ENCODE measurements at places on chromosomes 6 and 20.

GRCh38 chr6:38783443-38784228 is 68.5 kb downstream of the DNAH8 start:
- DNase-seq = no peak

DNA sequence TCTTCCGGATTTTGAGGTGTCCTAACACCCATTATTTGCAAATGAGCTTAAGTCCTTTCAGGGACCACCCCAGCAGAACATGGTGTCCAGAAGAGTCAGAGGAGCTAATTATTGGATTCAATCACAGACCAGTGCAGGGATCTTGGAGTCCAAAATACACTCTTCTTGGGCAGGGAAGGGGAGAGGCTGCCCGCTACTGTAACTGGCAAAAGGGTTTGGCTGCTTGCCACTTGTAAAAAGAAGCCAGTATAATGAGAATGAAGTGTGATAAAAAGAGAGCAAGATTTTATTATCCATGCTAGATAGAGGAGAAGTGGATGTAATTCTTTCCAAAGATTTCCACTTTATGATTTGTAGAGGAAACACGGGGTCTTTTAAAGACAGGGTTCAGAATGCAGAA is 19.3 kb downstream of the SPINT3 start:
- no peak for DNase-seq

GRCh38 chr6:14925699-14926026 is 320.2 kb upstream of the JARID2 start:
- DNase-seq = no peak

GRCh38 chr6:144062786-144063185 is 32.6 kb downstream of the SF3B5 start:
- no peak for DNase-seq

GRCh38 chr20:63915471-63915870 is 20.5 kb downstream of the DNAJC5 start:
- DNase-seq = no peak

- DNase-seq = no peak
These were observed 115.2 kb downstream of the UTRN start for GRCh38 chr6:144400321-144400720.

- DNase-seq = no peak
These were observed 1.2 kb downstream of the HBS1L start for GRCh38 chr6:135053406-135053805.

DNA sequence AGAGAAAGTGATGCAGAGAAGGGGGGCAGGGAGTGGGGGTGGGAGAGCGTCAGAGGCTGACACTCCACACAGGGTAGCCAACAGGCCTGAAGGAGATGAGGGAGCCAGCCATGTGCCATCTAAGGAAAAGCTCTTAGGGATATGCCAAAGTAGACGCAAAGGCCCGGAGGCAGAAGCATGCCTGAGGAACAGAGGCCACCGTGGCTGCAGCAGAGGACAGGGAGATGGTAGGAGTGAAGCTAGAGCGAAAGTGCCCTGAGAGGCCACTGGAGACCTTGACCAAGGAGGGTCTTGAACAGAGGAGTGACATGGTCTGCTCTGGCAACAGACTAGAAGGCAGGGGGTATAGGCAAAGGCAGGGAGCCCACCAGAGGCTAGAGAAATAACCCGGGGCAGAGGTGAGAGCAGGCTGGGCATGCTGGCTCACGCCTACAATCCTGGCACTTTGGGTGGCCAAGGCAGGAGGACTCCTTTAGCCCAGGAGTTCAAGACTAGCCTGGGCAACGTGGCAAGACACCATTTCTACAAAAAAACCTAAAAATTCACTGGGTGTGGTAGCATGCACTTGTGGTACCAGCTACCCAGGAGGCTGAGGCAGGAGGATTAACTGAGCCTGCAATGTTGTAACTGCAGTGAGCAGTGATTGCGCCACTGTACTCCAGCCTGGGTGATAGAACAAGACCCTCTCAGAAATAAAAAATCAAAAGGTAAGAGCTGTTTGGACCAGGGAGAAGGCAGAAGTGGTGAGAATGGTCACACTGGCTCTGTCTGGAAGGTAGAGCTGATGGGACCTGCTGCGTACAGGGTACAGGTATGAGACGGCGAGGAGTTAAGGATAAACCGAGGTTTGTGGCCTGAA is 6.3 kb downstream of the RRBP1 start:
- DNase-seq = no peak

DNA sequence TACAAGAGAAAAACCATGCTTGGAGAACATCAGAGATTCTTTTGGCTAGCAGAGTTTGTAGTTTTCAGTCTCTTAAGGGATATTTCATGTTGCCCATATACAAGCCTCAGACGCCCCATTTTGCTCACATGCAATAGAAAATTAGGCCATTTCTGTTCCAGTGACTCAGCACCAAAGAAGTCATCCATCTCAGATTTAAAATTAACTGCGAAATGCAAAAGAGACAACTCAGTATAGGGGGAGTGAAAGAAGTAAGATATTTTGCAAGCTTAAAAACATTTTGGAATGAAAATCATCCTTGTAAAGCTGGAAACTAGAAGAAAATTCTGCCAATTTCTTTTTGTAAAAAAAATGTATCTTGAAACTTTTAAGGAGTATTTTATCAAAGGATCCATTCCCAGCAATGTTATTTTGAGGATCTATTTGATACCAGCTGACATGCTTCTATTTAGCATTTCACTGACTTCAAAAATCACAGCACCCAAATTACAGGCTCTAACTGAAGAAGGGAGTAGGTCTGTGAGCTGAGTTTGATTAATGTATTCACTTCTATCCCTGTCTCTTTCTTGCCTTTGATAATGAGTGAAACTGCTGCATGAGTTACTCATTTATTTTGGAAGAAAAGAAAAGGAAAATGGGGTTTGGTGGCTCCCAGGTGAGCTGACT is 223.7 kb upstream of the SULF2 start:
- DNase-seq = no peak

- DNase-seq = no peak
These were observed 1.2 kb downstream of the NCOA5 start for GRCh38 chr20:46088409-46089166.

- no peak for DNase-seq
These were observed 78.4 kb upstream of the TMEM170B start for GRCh38 chr6:11459079-11459610.

GRCh38 chr6:166106076-166106686 is 61.5 kb downstream of the TBXT start:
- DNase-seq = no peak

DNA sequence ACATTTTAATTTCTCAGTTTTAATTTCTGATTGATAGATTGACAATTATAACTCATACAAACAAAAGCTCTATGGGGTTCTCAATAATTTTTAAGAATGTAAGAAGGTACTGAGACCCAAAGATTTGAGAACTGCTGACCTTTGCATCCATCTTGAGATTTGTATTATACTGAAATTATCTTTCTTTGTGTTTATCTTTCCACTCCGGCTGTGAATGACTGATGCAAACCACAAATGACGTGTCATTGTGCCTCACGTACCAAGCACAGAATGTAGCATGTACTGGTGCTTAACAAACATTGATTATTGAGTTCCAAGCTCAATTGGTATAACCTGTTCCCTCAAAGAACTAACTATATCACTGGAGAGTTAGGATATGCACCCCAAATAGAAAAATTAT is 152.1 kb upstream of the SMLR1 start:
- no peak for DNase-seq

GRCh38 chr6:12467706-12468670 is 177.8 kb downstream of the EDN1 start:
- DNase-seq = no peak

DNA sequence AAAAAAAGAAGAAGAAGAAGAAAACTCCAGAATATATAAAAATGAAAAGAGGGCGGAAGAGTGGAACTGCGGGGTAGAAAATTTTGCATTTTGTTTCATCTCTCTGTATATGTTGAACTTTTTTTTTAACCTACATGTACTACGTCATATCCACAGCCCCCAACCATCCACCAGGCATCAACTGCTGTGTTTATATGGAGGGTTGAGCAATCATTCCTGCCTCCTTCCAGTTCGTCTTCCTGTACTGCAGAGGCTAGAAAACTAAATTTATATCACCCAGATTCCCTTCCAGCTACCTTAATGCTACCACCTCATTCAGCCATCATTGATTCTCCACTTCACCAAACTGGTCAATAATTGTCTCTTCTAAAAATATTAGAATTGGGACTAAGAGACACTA is 9.5 kb upstream of the SIGLEC1 start:
- no peak for DNase-seq

GRCh38 chr6:165649166-165650137 is 13.6 kb downstream of the PDE10A start:
- no peak for DNase-seq

- no peak for DNase-seq
These were observed 18.4 kb upstream of the PRND start for GRCh38 chr20:4703281-4703676.

DNA sequence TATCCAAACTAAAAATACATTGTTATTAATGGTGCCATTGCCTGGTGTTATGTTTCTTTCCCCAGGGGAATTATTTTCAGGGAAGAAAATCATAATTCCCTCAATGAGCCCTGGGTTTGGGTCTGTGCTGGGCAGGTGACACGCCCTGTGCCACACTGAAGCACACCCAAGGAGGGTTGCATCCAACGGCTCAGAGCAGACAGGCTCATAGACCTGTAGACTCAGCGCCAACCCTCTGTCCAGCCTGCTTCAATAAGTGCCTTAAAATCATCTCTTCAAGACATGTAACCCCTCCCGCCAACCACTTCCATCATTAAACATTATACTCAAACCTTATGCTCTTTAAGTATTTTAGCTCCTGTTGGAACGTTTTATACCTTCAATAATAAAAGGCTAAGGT is 225.3 kb upstream of the CDH4 start:
- DNase-seq = no peak

DNA sequence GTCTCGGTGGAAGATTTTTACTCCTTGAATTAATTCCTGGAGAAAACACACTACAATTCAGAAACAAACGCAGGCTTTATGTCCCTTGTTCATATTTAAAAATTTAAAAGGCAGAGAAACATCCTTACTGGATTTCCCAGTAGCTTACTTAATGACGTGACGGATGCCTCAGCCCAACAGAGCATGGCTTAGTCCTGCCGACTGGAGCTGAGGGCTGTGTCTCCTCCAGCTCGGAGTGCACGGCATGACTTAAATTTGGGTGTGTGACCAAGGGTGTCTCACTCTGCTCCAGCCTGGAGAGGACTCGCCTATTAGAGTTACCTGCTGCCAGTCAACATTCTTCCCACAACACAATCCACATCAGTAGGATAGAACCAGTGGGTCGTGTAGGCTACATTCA is 107.1 kb downstream of the PSMB1 start:
- no peak for DNase-seq

DNA sequence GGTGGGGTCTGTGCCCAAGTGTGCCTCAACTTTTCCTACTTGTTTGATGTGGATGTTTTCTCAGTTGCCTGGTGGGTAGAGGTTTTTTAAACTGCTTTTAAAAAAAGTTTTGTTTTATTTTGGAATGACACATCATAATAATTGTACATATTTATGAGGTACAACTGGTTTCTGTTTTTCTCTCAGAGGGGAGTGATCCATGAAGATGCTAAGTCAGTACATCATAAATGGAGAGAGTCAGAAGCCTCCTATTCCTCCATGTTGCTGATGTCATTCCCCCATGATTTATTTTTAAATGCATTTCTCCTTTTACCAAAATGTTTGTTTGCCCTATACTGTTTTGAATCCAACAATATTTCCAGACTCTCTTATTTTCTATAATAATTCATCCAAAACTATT is 77.3 kb upstream of the CLVS2 start:
- DNase-seq = no peak

DNA sequence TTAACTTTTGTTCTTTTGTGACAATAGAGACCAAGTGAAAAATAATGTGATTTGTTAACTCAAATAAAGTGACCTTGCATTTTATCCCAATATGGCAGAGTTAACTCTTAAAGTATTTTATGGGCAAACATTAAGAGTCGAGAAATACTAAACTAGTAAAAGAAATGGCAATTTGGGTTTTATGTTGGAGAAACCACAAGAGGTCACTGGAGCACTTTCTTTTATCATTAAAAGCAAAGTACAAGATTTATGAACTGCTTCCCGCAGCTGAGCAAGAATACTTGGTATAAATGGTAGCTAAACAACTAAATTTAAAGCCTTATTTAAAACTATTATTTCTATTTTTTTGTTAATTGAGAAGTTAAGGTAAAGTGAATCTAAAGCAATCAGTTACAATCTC is 33.5 kb upstream of the MCM9 start:
- DNase-seq = no peak

- no peak for DNase-seq
These were observed 532 bp upstream of the NPBWR2 start for GRCh38 chr20:64107736-64108457.

DNA sequence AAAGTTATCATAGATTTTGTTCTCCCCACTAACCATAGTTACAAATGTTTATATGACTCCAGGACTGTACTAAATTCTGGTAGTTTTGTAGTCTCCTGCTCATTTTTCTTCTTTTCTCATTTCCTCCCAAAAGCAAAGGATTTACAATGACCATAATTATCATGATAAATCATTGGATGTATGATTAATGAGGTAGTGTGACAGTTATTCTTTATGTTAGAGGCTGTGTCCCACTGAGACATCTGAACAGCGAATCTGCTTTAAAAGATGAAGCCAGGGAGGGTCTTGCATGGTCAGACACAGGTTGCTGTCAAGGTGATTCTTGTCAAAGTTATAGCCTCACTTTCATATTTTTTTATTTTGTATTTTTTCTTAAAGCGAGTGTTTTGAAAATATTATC is 285.2 kb upstream of the STXBP5 start:
- DNase-seq = no peak

DNA sequence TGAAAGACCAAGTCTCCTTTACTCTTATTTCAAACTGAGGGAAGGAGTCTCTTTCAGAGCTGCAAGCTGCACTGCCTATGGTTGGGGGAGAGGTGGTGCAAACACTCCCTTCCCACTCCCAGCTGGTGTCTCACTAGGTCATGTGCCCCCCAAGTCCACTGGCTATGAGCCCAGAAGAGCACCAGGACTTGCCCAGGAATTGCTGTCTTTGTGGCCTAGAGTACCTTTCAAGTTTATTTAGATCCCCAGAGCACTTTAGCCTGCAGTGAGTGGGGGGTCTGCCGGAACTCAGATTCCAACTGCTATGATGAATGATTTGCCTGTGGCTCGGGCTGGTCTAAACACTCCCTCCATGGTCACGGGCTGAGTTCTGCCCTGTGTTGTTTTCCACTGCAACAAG is 192.6 kb upstream of the CITED2 start:
- no peak for DNase-seq

DNA sequence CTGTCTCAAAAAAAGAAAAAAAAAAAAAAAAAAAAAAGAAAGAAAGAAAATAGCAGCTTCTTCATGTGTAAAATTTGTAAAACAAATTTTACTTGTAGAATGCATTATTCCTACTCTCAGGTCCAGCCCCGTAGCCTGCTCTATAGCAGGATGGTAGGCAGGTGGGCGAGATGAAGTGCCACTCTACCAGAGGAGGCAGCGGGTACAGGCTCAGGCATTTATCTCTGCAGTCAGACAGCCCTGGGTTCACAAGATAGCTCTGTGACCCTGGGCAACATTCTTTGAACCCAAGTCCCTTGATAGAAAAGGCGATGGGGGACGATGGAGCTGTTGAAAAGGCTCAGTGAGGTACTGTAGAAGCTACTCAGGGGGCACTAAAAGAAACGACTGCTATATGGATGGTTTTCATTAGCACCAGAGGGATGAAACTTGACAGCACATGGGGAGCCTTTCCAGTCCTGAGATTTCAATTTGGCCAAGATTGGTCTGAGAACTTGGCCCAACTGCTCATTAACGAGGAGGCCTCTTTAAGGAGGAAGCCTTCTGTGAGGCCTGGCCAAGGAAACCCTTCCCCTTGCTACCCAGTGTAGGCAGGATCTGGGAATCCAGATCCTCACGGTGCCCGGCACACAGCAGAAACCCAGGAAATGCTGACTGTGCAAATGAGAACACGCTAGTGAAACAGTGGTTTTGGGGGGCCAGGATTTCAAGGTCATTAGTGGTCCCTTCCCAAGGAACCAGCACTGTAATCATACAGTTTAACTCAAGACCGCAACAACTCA is 63.1 kb downstream of the MYH7B start:
- no peak for DNase-seq
